ENCODE measurements at places on chromosomes 5 and 9.

DNA sequence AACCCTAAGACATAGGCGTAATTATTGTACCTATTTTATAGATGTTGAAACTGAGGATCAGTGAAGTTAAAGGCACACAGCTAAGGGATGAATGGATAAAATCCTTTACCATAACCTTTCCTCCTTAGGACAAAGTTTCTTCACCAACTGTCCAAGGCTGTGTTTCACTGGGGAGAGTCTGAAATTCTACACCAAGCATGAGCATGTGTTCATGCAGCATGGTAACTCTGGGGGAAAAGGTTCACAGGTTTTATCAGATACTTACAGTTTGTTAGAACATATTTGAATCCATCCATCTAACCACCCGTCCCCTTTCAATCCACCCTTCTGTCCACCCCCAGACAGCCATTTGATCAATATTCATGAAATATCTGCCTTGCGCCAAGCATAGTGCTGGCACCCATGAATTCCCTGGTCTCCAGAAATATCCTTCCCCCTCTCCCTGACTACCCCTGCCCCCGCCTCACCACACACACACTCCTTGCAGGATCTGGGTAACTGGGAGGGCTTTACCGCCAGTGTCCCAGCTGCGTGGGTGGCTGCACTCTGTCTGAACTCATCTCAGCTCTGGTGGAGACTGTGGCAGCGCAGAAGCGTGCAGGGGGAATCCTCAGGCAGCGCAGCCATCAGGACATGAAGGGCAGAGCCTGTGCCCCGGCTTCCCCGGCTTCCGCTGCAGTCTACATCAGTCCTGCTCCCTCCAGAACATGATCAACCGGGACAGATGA, 6.3 kb upstream of the KCNIP1 start:
- no peak for DNase-seq

GRCh38 chr5:139806111-139806510, 10.5 kb downstream of the PSD2 start:
- DNase-seq, result peak; percentile 23

GRCh38 chr9:19460243-19460642, 51.4 kb downstream of the ACER2 start:
- no peak for DNase-seq

DNA sequence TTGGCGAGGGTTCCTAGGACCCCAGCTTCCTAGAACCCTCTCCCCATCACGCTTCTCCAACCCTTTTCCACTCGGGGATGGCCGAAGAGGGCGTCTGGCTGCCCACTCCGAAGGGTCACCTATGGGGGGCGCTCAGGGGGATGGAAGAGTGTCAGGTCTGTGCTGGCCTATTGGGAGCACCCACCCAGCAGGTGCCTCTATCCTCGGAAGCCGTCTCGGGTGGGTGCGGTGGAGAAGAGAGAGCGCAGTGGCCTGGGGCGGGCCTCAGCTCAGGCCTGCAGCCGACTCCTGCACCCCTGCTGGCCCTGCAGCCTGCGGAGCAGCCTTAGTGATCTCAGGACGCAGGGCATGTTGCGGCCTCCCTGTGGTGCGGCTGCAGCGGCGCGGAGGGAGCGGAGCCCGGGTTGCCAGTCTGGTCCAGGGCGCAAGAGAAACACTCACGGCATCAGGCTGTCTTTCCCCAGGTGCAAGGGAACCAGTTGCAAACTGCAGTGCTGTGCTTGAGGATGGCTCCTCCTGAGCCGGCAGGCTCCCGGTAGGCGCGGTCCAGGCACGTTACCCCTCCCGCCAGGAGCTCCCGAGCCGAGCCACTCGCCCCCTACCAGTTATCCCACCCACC, 1.5 kb upstream of the IRX2 start:
- DNase-seq, result no peak

GRCh38 chr5:18216016-18216415, 581.8 kb downstream of the TAF11L14 start:
- DNase-seq, result no peak

- DNase-seq, result no peak
Measured at GRCh38 chr5:150787656-150788055, 9.1 kb downstream of the SMIM3 start.

- no peak for DNase-seq
Measured at GRCh38 chr5:57413145-57413544, 69.5 kb downstream of the ACTBL2 start.

GRCh38 chr9:124202447-124202971, 55.2 kb upstream of the NEK6 start:
- no peak for DNase-seq

- no peak for DNase-seq
Measured at GRCh38 chr5:2075365-2075764, 192.6 kb upstream of the IRX4 start.

DNA sequence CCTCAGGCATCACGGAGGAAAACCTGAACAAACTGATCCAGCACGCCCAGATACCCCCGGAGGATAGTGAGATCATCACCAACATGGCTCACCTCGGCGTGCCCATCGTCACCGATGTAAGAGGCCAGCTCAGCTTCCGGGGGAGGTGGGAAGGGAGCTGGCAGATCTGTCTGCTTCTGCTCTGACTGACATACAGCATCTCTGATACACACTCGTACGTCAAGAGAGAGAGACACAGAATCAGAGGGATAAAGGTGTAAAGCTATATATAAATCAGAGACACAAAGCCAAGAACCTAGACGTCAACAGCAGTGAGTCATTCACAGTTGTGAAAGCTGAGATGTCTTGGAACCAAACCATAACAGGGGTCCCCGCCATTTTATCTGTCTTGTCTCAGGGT, 30.1 kb upstream of the CFAP157 start:
- no peak for DNase-seq

DNA sequence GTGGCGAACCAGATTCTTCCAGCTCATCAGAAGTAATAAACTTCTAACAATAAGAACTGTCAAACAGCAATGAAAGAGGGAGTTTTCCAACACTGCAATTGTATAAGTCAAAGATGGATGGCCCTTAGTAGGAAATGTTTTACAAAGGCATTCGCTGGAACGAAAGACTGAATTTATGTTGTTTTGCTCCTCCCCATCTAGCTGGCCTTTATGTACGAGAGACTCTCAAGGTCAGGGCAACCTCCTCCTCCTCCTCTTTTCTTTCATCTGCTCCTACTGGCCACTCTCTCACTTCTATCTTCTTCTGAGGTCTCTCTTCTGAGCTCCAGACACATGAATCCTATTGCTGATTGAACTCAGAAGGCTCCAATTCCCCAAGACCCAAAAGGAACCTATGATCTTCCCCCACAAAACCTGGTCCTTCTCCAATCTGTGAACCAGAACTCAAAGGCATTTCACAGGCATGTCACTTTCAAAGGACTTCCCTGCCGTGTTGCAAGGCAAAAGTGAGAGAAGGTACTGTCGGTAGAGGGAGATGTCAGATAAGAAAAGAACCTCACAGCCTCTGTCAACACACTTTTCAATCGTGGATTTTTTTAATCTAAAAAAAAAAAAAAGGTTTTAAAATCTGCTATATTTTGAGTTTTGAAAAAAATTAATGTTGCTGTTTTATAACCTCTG, 28.5 kb upstream of the PUM3 start:
- DNase-seq, result peak; percentile 62

- DNase-seq, result no peak
Measured at GRCh38 chr5:8491254-8491653, 622.3 kb downstream of the MTRR start.

- DNase-seq, result no peak
Measured at GRCh38 chr9:128145951-128146351, 3.3 kb upstream of the LCN2 start.

DNA sequence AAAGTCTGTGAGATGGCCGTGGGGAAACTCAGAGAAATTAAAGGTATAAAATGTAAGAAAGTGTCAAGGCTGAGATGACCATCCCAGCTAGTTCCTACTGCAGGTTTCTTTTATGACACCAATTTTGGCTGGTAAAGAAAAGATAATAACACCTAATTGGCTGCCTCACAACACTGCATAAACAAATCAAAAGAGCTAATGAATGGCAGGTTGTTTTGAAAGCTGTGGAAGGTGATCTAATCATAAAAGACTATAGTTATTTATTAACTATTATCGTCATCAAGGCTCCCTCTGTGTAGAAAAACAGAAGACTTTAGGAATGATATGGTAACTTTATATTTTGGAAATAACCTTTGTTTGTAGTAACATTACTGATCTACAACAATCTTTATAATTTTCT, 3.5 kb upstream of the SPINK5 start:
- no peak for DNase-seq

DNA sequence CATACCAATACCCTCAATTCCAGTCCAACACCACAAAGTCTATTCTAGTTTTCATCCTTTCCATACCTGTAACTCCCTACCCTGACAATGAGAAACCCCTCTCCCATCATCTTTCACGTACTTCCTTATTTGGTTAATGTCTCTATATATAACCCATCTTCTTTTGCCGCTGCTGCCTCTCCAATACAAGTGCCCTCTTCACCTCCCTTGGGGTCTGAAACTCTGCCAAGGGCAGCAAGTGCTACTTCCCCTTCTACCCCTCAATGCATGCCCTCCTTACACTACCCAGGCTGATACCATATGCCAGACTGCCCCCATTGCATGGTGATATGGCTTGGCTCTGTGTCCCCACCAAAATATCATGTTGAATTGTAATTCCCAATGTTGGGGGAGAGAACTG, 24.4 kb upstream of the SMIM15 start:
- no peak for DNase-seq

DNA sequence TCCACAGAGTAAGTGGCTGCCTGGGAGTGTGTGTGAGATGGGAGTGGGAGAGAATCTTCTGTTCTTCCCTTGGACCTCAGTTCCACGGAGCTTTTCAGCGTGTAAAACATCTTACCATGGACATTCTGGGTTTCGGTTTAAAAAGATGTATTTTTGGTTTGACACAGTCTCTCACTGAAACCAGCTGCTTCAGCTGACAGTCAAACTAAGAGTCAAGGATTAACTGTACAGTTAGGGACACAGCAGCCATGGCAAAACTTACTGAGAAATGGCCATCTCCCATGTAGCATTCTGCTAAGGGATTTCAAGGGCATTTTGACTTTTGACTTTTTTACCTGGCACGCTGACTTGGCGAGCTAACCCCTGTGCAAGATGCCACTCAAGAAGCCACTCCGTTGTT, 93.8 kb upstream of the IL12B start:
- DNase-seq, result no peak

DNA sequence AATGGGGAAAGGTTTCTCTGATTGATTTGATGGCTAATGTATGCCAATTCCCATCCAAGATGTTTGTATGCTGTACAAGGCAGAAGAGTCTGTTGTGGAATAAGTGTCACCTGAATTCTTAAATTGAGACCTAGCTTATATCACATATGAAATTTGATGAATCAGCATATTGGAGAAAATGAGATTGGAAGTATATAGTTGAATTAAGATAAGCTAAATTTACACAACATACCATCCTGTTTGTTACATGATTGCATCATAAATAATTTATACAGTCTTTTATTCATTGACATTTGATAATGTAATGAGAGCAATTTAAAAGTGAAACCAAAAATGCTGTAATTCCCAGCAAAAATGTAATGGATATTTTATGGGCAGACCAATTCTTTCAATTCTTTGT, 1.1 kb downstream of the CWC27 start:
- DNase-seq, result no peak

DNA sequence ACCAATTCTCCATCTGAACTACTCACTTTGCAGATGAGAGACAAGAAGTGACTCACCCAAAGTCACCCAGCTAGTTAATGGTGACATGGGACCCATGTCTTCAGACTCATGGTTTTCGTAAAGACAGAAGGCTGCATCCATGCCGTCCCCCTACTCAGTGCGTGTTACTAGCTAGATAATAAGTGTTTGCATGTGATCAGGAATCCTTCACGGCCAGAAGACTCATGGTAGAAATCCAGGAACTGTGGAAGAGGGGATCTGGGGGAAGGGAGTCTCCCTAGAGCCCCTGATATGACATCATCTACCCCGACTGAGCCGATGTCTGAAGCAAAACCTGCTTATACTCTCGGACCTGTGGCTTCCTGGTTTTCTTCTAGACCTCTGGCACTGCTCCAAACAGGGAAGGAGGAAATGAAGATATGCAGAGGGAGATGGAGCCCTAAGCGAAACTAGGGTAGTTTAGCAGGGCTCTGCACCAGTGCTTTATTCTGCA, 3.3 kb downstream of the RNF183 start:
- DNase-seq, result no peak

DNA sequence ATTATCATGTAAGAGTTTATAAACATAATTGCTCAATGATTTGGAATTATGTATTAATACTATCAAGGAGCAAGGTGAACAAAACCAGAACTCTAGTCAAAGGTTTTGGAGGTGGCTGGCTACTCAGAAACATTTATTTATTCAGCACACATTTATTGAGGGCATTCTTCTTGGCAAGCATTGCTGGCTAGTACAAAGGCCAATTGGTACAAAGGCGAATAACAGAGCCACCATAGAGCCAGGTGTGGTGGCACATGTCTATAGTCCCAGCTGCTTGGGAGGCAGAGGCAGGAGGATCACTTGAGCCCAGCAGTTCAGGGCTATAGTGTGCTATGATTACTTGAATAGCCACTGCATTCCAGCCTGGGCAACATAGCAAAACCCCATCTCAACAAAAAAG, 242.1 kb downstream of the CWC27 start:
- no peak for DNase-seq

DNA sequence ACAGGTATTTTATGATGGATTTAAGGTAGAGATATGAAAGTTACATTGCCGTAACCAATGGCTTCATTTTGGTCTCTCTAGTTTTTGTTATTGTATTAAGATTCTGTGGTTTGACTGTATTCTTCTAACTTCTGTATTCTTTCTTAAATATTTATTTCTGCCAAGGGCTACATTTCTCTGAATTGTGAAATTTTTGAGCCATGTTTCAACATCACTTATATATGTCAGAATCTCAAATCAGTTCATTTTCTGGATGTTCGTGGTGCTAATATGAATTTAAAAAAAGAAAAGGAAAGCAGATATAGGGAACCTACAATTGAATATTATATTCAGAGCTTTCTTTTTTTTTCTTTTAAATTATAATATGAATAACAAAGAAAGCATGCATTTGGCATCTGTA, 142.7 kb downstream of the ANXA1 start:
- no peak for DNase-seq

GRCh38 chr5:116947691-116948528, 373.3 kb upstream of the SEMA6A start:
- DNase-seq, result no peak

DNA sequence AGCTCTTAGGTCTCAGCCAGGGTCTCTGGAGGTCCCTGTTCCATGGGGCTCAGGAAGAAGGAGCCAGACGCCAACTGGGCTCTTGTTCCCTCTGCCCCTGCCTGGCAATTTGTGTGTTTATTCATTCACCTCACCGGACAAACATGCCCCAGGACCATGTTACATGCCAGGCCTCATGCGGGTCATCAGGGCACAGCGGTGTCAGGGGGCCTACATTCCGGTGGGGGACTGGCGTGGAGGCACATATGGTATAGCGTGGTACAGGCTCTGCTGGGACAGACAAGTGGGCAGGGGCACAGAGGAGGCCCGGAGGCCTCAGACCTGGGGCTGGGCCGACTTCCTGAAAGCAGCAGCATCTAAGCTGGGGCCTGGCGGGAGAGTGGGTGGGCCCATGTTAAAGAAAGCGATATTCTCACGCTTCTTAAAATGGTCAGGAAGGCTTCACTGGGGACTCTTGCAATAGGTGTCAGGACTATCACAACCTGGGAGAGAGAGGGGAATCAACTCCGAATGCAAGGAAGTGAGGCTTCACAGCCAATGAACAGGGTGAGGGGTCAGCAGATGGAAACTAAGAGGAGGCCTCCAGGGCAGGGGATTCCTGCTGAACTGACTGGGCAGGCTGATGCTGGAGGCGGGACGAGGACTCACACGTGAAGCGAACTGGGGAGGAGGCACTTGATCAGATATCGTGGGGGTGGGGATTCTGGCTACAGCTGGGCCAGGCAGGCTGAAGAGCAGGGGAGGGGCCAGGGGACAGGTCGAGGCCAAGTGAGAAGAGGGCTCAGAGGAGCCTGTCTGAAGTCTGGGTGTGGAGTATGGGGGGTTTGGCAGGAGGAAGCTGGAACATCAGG, 41.9 kb downstream of the NCS1 start:
- no peak for DNase-seq
